ENCODE measurements at places on chromosomes 3 and 15. TPM values are rescaled to one million over a fixed set of nuclear protein-coding genes. Genes with fewer than 3 reads are reported as not detected.

- DNase-seq: no peak
These were observed 612.7 kb downstream of the TBL1XR1 start for GRCh38 chr3:176584413-176585176.

Gene GOLGA8T
- not detected for total RNA-seq

DNA sequence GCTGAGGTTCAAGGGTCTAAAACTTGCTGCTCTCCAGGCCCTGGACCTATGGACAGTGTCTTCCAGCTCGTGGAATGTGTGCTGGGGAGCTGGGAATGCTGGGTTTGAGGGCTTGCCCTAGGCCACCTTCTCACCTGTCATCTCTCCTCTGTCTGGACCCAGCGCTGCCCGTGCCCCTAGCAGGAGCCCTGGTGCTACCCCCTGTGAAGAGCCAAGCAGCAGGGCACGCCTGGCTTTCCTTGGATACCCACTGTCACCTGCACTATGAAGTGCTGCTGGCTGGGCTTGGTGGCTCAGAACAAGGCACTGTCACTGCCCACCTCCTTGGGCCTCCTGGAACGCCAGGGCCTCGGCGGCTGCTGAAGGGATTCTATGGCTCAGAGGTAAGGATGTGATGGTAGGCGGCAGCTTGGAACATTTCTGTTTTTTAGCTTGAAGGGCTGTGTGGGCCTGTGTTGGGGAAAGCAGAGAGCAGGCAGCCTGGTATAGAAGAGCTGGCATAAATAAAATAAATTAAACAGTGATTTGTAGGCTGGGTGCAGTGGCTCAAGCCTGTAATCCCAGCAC, 5.1 kb downstream of the CHRD start:
- no peak for DNase-seq

DNA sequence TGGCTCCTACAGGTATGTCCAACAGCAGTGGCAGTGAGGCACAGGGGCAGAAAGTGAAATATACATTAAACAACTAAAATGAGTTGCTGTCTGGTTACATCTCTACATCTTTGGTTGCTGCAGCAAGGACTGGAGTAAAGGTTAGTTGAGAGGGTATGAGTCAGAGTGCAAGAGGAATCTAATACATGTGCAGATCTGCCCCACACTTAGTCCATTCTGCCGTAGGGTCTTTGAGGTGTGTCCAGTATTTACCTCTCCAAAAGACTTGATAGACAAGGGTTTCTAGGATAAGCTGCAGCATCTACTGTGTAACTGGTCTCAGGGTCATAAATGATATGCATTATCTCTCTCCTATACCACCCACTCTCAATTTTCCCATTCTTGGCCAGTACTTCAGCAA, 6.2 kb upstream of the NEDD4 start:
- no peak for DNase-seq

Gene UCN2
- total RNA-seq: not detected

Gene COL8A1
- total RNA-seq: 30.9 TPM

Gene STIMATE
- 20.1 TPM for total RNA-seq

Gene NGRN
- 50.7 TPM for total RNA-seq

Gene SOX14
- not detected for total RNA-seq

Gene CFAP91
- total RNA-seq: 26.1 TPM

Gene CADM2
- total RNA-seq: 0.85 TPM

Gene TRIM42
- total RNA-seq: not detected

- DNase-seq: peak; percentile 76
These were observed 53.5 kb upstream of the LCTL start for GRCh38 chr15:66619152-66619903.

Gene STX19
- total RNA-seq: not detected

- no peak for DNase-seq
These were observed 162.1 kb upstream of the LRIG1 start for GRCh38 chr3:66662894-66663293.

DNA sequence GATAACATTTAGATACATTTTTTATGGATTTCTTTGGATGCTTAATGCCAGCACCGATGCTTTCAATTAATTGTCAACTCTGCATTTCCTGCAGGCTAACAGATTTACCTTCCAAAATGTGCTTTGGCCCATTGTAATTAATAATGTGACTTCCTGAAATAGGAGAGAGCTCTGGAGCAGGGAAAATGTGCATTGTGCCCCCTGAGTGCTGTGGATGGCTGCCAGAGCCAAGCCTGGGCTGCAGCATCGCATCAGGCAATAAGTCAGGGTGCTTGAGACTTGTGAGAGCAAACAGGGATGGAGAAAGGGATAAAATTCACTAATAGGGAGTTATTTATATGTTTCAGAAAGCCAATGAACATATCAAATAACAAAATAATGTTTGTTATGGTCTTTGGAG, 133.8 kb downstream of the MOBP start:
- no peak for DNase-seq
